Activated gamma-delta T cell treated with Interleukin-2 at 50 U/mL for 16 hours (primary cell): ENCODE measurements at places on chromosomes 1 and 21.

DNA sequence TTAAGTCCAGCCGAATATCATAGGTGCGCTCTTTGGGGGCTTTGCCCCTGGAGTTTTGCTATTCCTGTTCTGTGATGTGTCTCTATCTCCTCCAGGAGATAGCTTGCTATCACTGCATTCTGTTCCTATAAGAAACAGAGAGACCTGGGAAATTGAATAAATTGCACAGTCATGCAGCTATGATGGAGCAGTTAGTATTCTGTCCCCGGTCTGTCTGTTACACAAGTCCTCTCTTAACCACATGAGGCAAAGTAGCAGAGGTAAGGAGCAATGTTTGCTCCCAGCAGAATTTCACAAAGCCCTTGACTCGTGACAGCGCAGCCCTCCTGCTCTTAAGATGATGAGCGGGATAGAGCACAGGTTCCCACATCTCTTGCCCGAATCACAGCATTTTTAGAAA lies 63.9 kb upstream of the GRHL3 start:
- no peak for DNase-seq

DNA sequence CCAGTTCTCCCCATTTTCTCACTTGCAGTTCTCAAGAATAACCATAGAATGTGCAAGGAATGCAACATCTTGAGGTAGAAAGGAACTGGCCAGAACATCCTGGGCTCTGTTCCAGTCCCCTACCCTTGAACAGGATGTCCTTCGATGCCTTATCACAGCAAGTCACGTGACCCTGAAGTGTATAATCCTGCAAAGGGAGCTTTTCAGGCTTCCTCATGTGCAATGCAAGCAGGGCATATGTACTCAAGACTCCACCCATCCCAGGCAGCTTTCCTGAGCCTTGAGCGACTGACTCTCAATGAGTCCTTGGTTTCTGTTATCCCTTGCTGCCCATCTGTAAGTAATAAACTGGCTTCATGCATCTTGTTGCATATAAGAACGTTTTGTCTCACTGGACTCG lies 311.0 kb downstream of the MRPL39 start:
- no peak for DNase-seq

- no peak for DNase-seq
These were observed 70.2 kb downstream of the TOR3A start for GRCh38 chr1:179151908-179152682.

GRCh38 chr1:229097356-229097755 lies 173.6 kb upstream of the RAB4A start:
- no peak for DNase-seq

GRCh38 chr1:61055110-61055614 lies 27.2 kb upstream of the NFIA start:
- no peak for DNase-seq

DNA sequence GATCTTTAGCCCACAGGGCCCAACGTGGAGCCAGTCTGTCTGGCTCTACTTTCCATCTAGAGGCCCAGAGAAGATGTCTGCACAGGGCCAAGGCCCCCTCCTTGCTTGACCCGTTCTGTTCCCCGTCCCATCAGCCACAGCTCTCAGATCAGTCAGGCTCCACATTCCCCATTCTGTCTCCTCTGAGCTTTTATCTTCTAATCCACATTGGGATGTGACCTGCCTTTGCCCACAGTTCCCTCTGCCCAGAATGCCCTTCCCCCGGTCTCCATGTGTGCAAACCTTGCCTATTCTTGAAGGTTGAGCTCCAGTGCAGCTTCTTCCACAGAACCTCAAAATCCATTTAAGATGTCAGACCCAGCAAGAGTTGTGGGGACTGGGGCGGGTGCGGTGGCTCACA lies 53.3 kb upstream of the WASF2 start:
- DNase-seq: no peak

DNA sequence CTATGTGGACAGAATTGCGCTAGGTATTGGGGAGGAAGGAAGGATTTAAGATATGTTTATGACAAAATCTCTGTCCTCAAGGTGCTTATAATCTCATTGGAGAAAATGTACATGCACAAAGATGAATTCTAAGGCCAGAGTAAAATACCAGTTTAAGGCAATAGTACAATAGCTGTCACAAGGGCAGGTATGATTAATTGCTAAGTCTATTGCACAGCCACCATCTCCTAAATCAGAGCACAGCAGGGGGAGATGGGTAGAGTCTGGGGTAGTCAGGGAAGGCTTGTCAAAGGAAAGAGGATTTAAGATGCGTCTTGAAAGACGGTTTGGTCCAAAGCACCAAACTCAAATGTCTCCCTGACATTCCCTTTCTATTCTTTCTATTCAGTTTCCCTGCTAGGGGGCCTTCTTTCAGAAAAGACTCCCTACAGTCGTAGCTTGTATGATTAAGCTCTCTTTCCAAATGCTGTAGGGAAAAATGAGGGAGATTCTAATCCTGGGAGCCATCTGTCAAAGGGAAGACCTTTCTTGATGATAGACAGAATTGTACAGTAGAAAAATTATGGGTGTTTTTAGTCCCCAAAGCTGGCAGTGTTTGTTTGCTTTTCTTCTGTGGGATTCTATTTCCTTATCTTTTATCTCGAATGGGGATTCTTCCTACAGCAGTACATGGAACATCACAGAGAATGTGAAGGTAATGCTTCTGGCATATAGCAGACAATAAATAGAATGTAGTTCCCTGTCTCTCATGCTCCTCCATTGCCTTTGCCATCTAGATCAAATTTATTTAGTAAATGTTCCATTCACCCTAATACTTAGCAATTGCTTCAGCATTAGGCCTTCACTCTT lies 107.6 kb upstream of the NFIA start:
- no peak for DNase-seq

- no peak for DNase-seq
These were observed 121.7 kb downstream of the ZZZ3 start for GRCh38 chr1:77560741-77561140.

DNA sequence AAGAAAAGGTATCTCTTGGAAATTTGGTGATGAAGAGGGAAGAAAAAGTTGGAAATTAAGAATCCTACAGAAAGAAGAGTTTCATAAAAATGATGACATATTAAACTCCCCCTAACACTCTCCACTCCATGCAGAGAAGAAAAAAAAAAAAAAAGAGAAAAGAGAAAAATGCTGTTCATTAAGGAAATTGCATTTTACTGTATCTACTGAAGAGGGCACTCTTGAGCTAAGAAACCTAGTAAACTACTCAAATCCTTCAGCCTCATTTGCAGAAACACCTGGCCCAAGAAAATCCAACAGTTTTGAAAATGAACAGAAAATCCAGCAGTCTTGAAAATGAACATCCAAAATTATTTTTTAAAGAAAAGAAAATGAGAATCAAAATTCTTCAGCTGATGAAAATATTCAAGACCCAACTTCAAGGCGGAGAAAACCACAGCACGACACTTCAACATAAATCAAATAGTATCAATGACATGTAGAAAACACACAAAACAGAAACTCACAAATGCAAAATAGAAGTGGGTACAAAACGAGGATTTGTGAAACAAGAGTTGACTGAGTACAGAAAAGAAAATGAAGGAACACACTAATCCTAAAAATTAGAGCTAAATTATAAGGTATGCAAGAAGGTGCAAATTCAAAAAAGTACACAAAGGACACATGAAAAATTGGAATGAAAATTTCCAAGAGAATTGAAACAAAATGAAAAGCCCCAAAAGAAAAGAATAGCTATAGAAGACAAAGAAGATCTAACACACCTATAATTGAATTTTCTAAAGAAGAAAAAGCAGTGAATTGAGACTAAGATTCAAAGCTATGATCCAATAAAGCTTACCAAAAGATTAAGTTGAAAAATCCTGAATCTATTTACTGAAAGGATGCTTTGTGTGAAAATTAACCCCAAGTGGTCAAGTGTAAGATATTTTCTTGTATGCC lies 73.2 kb upstream of the DNAJC6 start:
- no peak for DNase-seq

- DNase-seq: no peak
These were observed 240.5 kb downstream of the LTN1 start for GRCh38 chr21:28752131-28752530.

- DNase-seq: no peak
These were observed 93.4 kb downstream of the PCBP3 start for GRCh38 chr21:45736690-45737484.

DNA sequence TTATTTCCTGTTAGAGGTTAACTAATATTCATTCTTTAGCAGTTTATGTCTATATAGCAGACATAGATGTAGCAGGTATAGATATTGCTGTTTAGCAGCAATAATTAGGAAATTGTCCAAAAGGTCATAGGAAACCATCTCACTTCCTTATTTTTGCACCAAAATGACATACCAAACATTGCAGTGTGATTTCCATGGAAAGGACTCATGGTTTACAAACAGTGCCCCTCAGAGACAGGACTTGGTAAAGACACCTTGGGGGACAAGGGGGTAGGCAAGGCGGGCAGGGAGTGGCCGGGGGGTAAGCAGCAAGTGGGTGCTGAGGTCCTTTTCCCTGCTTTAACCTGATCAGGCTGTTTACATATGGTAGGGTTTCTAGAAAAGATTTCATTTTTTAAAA lies 30.5 kb downstream of the BATF3 start:
- no peak for DNase-seq

DNA sequence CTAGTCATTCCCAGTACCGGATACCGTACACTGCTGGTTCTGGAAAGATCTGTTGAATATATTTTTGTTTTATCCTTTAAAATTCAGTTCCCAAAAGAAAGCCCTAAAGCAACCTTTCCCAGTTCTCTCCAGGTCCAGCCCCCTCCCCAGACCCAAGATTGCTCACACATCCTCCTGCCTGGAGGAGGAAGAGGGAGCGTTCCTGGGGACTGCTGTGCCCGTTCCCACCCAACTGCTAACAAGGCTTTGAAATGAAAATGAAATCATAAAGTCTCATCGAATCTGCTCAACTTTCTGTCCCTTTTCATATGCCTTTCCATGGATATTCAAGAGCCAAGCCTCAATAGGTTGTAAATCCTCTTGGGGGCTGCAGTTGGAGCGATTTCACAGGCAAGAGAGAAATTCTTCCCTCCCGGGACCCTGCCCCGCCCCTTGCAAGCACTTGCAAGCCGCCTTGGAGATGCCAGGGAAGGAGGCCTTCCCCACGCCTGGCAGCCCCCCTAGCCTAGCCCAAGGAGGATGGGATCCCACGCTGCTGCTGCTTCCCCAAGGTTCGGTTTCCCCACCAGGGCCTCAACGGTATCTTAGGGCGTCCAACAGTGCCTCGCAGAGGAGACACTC lies 113.2 kb upstream of the CACHD1 start:
- DNase-seq: no peak

- DNase-seq: no peak
These were observed 74.0 kb upstream of the RALGPS2 start for GRCh38 chr1:178650934-178651511.
